ENCODE measurements at places on chromosomes 16 and 17. TPM values are rescaled to one million over a fixed set of nuclear protein-coding genes. Genes with fewer than 3 reads are reported as not detected.
A peak's percentile ranks its signal among the peaks of the same experiment; 100 is the strongest.

DNA sequence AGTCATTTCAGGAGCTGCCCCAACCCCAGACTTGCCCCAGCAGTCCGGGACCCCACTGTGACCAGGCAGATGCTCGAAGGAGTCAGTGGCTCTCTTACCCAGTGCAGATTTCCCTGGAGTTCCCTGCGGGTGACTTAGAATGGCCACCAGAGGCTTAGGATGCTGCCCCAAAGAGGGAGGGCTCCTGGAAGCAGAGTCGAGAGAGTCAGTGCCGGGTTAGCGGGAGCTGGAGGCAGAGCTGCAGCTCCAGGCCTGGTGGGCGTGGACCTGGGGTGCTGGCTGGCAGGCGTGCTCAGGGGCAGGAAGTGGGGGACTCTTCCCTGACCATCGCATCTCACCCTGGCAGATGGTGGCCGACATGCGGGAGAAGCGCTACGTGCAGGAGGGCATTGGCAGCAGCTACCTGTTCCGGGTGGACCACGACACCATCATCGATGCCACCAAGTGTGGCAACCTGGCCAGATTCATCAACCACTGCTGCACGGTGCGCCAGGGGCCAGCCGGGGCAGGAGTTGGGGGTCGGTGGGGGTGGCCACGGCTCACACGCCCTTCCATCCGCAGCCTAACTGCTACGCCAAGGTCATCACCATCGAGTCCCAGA is 1.6 kb upstream of the HSD3B7 start:
- no peak for DNase-seq

DNA sequence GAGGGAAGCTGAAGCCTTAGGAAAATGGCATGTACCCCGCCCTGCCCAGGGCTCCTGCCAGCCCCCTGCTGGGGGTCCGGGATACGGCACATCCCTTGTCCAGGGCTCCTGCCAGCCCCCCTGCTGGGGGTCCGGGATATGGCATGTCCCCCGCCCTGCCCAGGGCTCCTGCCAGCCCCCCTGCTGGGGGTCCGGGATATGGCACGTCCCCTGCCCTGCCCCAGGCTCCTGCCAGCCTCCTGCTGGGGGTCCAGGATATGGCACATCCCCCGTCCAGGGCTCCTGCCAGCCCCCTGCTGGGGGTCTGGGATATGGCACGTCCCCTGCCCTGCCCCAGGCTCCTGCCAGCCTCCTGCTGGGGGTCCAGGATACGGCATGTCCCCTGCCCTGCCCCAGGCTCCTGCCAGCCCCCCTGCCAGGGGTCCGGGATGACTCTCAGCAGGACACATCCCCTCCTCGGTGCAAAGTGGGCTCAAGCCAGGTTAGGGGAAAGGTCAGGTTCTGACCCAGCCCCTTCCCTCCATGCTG is 43.2 kb downstream of the RPH3AL start:
- no peak for DNase-seq

The PVALEF gene
- total RNA-seq = not detected

DNA sequence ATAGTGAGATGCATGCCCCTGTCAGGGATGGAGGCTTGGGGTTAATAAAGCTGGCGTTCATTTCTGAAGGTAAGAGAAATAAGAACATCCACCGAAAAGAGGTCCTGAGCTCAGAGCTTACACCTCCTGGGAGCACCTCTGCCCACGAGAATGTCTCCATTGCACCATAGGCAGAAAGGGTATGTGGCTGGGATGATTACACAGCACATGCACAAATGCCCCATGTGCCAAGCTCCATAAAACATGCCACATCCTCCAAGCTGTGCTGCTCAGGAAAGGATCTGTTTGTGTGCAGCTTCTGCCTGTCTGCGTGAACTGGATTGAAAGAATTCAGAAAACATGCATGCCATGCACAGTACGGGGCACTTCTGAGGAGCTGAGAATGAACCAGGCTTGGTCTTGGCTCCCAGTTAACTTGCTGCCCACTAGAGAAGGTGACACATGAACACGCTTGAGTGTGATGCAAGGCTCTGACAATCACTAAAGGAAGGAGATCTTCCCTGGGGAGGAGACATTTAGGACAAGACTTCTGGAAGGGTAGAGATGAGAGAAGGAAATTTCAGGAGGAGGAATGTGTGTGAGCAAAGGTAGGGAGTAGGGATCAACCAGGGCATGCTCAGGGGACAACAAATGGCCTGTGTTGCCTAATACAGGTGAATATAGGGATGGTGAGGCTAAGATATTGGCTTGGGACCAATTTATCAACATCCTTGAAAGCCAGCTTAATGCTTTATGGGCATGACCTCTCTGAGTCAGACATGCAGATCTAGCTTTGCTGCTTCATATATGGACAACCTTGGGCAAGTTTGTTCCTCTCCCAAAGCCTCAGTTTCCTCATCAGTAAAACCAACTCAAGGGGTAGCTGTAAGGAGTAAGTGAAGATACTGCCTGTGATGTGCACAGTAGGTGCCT is 32.0 kb upstream of the SMPD3 start:
- no peak for DNase-seq

The GPRC5C gene
- total RNA-seq = 153 TPM

The DHRS7C gene
- not detected for total RNA-seq

- no peak for DNase-seq
These were observed 29.1 kb upstream of the ERN1 start for GRCh38 chr17:64158831-64159590.

DNA sequence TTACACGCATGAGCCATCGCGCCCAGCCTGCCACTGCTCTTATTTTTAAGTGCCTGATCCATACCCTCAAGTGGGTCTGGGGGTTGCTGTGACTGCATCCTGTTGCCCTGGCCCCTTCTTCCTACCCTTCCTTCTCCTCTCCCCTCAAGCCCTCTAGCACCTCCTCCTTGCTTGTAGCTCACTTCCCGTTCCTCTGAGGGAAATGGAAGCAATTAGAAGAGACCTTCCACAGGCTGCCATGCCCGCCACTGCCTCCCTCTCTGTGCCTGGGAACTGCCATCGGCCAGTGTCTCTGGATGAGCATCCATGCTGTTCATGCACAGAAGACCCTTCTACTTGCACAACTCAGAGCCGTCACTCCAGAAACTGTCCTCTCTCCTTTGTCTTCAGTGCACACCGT is 10.6 kb upstream of the TFAP4 start:
- no peak for DNase-seq

- DNase-seq = no peak
These were observed 998 bp upstream of the SRSF1 start for GRCh38 chr17:58007781-58008706.

The TNFRSF13B gene
- 0.83 TPM for total RNA-seq

GRCh38 chr17:46943501-46944393 is 20.8 kb downstream of the GOSR2 start:
- DNase-seq = no peak

DNA sequence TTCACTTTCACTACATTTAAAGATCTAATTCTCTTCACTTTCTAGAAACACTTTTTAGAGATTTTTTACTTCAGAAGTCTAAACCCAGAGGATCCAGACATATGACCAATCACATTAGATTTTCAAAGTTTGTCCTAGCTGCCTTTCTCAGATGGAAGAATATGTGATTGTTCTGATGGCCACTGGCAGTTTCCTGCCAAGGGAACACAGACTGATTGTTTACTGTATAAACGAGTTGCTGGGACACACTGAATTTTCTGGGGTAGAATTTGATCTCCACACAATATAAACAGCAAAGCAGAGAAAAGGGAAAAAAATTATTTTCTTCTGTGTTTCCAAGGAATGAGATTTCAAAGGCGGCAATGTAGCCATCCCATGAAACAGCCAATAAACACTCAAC is 480.0 kb downstream of the TOX3 start:
- DNase-seq = no peak

The KCNH4 gene
- 0.99 TPM for total RNA-seq

- DNase-seq = no peak
These were observed 85.4 kb upstream of the CLEC18A start for GRCh38 chr16:69865701-69866100.

DNA sequence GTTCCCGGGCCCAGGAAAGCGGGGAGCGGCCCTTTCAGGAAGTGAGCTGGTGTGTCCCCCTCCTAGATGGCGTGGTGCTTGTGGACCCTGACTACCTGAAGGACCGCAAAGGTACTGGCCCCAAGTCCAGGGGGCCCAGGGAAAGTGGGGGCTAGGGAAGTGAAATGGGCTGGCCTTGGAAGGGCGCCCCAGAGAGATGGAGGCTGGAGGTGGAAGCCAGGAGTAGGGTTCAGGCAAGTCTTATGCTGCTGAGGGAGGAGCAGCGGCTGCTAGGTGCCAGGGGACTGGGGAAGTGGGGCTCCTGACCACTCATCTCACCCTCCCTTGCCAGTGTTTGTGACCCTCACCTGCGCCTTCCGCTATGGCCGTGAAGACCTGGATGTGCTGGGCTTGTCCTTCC is 5.6 kb downstream of the ARRB2 start:
- no peak for DNase-seq

The RPL13 gene
- 2,389 TPM for total RNA-seq

DNA sequence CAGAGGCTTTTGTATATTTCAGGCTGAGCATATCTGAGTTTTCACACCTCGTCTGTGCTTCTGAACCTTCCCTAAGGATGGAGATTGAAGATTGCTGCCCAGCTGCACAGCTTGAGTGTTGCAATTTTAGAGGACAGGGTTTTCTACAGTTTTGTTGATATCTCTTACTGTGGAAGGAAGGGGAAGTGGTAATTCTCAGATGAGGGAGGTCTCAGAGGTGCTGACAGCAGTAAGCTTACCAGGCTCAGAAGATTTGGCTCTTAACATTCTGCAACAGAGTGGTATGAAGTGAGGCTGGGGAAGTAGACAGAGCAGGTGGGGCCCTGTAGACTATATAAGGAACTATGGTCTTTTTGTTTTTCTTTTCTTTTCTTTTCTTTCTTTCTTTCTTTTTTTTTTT is 45.8 kb upstream of the ARHGAP17 start:
- DNase-seq = no peak

DNA sequence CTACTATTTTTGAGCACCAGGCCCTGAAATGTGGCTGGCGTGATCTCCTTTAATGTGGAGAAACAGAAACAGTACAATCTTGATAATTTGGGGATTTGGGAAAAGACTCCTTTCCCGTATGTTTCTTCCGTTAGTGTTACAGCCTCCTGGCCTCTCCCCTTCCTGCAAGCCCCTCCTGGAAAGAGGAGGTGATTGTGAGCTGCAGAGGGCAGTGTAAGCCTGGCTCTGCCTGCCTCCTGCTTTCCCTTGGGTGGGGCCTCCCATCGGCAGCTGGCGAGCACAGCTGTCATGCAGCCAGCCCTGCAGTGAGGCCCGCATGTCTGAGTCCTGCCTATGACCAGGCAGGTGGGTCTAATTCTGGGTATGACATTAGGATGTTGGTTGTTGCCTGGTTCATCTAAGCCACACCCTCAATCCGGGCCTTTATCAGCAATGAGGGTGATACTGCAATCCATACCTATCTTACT is 48.7 kb upstream of the WSB1 start:
- DNase-seq = peak; percentile 82

- peak; percentile 98 for DNase-seq
These were observed at the start of the genes RANBP10 and TSNAXIP1 for GRCh38 chr16:67806428-67807147. RANBP10 (minus strand) TSS chr16:67806560; CDS start chr16:67806536, 24 bp downstream. TSNAXIP1 (plus strand) TSS chr16:67806889; CDS start chr16:67807150, 261 bp downstream.

The CRYM gene
- total RNA-seq = 11.5 TPM

- no peak for DNase-seq
These were observed 970.3 kb upstream of the RBFOX1 start for GRCh38 chr16:6362321-6362720.

- DNase-seq = no peak
These were observed 25.9 kb upstream of the RPRML start for GRCh38 chr17:47004906-47005305.

- no peak for DNase-seq
These were observed 28.8 kb upstream of the RMI2 start for GRCh38 chr16:11316331-11317015.

DNA sequence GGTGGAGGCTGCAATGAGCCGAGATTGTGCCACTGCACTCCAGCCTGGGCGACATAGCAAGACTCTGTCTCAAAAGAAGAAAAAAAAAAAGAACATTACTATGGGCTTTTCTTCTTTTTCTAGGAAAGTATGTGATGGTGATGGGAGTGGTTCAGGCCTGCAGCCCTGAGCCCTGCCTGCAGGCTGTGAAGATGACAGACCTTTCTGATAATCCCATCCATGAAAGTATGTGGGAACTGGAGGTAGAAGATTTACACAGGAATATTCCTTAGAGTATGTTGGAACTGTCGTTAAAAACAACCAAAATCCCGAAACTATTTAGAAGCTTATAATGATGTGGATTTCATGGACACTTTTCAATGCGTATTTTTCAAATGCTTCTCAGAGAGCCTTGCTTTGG is 5.3 kb downstream of the RMI2 start:
- DNase-seq = no peak

DNA sequence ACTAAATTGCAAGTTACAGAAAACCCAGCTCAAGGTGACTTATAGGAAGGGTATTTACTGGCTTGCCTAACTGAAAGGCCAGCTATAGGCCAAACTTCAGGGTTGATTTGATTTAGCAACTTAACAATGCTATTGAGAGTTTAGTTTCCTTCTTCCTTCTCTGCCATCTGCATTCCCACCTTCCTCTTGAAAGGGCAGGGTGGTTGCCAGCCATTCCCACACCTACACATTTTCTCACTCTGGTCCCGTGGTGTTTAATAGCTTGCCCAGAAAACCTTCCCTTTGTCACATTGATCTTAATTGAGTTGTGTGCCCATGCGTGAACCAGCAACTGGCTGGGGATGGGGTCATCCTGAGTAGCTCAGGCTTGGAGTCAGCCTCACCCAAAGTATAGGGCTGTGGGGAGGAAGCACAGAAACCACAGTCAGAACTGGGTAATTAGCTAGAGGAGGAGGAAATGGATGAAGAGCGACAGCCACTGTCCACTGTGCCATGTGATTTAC is 194.7 kb downstream of the SPECC1 start:
- no peak for DNase-seq

The NPIPA3 gene
- total RNA-seq = 1.6 TPM

The DNAH17 gene
- not detected for total RNA-seq

GRCh38 chr17:54902017-54902416 is 1.4 kb downstream of the TOM1L1 start:
- DNase-seq = no peak

The ERCC4 gene
- total RNA-seq = 16.2 TPM

GRCh38 chr17:4944554-4945175 is 3.7 kb downstream of the PFN1 start:
- DNase-seq = no peak

DNA sequence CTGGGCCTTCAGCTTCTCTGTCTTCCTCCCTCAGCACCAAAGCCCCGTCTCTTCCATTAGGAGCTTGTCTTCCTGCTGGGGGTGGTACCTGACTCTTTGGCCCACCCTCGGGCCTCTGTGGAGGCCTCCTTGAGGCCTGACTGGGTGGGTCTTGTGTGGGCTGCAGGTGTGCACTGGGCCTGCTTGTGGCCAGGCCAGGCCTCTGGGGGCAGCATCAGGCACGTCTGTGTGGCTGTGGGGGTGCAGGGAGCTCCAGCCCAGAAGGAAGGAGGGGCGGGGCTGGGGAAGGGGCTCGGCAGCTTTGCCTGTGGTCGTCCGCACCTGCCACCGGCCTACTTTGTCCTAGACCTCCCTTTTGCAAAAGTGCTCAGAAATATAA is 7.0 kb downstream of the PIGQ start:
- DNase-seq = no peak

GRCh38 chr17:29045734-29046472 is 3.0 kb downstream of the PIPOX start:
- DNase-seq = no peak

The ACAP1 gene
- total RNA-seq = 12.7 TPM

The IGF2BP1 gene
- not detected for total RNA-seq

- DNase-seq = no peak
These were observed 92.5 kb upstream of the HAS3 start for GRCh38 chr16:69012906-69013305.

Data from ureter (tissue), 1 donor.